ENCODE measurements at places on chromosomes 12 and 14.

GRCh38 chr14:74516451-74517160, 23.0 kb downstream of the ISCA2 start:
- no peak for DNase-seq

DNA sequence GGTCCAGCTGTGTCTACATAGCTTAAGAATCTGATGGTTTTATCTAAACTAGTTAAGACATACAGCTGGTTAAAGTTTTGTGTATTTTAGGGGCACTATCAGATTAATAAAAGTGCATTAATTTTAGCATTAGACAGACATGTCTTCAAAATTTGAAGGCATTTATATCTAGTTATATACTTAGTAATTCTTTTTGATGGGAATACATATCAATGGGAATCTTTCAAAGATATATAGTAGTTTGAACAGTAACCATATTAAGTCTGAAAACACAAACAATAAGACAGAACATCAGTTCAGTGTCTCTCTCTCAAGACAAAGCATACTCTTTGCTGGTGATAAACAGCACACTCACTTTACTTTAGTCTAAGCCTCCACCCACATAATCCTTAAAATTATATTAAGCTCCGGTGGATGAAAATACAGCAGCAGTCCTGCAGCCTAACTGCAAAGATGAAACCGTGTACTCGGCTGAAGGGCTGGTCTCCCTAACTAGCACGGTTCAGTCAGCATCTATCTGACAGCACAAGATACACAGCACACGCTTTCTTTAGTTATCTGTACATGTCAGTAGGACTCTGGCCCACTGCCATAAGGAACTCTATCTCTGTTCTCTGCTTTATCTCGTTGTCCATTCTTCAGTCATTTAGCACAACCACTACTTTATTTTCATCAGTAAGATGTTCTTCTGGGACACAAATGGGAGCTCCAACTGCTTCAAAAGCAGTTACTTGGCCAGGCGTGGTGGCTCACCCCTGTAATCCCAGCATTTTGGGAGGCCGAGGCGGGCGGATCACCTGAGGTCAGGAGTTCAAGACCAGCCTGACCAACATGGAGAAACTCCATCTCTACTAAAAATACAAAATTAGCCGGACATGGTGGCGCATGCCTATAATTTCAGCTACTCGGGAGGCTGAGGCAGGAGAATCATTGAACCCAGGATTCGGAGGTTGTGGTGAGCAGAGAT, 80.5 kb downstream of the MED13L start:
- no peak for DNase-seq

- no peak for DNase-seq
Observed at GRCh38 chr14:36365766-36366165, 45.3 kb upstream of the MBIP start.

DNA sequence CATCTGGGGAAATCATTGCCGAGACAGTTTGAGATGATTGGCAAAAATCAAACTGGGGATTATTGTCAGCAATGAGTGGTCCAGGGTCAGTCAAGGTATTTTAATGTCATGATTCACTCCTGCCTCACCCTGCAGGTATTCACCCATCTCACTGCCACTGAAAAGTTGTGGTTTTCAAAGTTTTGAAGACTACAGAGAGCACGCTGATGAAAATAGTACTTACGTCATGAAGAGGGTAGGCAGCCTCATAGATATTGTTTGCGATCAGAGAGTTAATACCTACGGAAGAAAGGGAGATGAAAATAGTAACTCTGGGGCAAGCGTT, 138.0 kb downstream of the ANO2 start:
- no peak for DNase-seq

GRCh38 chr12:120925740-120926563, 21.8 kb upstream of the SPPL3 start:
- no peak for DNase-seq

- no peak for DNase-seq
Observed at GRCh38 chr12:104547235-104547634, 90.5 kb downstream of the CHST11 start.

GRCh38 chr12:74626397-74626796, 88.8 kb downstream of the ATXN7L3B start:
- no peak for DNase-seq

- no peak for DNase-seq
Observed at GRCh38 chr12:115013236-115013981, 329.4 kb upstream of the TBX3 start.

GRCh38 chr12:124411953-124412645, 117.2 kb downstream of the RFLNA start:
- no peak for DNase-seq

DNA sequence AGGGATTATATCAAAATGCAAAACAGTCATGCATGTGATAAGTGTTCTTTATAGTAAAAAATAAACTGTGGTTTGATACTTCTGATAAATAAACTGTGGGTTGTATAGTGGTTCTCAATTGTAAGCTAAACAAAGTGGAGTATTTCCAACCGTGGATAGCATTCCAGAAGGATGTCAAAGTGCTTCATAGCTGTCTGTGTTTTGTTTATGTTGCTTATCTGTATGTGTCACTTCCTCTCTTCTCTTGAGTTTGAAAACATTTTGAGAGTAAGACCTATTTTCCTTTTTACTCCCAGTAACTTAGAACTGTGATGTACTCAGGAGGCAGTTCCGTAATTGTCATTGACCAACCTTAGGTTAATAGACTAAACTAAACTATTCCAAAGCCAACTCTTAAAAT, 415.8 kb downstream of the TMTC2 start:
- DNase-seq, result no peak

DNA sequence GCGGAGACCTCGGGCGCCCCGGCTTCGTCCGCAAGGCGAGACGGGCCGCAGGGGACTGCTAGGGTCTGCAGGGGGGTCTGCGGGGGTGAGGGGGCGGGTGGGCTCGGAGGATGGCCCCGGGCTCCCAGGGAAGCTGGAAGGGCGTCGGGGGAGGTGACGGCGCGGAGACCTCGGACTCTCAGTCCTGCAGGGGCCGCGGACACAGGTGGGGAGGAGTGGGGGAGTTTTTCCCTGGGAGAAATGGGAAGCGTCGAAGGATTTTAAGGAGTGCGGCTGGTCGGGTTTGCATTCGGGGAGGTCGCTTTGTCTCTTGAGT, 25.9 kb downstream of the ZBTB42 start:
- DNase-seq, result no peak

- DNase-seq, result no peak
Observed at GRCh38 chr12:94725375-94726168, 75.2 kb upstream of the TMCC3 start.

DNA sequence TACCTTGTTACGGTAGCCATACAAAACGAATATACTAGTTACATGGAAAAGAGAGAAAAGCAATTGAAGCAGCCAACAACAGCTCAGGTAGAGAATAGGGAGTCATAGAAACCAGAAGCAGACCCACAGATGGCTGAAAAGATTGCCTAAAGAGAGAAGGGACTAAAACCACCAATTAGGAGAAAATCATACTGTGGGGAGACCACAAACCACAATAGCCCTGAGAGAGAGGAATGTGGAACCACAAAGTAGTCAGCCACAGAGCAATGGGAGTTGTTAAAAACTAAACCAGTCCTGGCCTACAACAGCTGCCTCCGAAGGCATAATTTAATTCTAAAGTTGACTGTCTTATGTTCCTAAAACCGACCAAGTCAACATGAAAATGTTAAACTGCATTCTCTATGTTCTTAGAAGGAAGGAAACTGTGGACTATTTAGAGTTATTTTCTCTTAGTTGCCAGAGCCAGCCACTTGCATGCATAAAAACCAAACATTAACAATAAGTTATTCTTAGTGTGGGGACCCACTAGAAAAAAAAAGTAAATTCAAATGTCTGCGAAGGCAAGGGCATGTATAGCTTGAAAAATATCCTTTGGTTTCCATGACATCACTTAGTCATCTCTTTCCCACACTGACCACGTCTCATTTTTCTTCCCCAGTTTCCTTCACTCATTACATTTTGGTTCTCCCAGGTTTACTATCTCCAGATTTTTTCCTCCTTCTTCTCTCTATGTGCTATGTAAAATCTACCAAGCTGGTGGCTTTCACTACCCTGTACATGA, 398.1 kb downstream of the NOVA1 start:
- DNase-seq, result no peak

- DNase-seq, result no peak
Observed at GRCh38 chr14:100903134-100903468, 421 bp downstream of the RTL1 start.

GRCh38 chr14:99633141-99633540, 11.8 kb upstream of the HHIPL1 start:
- no peak for DNase-seq

DNA sequence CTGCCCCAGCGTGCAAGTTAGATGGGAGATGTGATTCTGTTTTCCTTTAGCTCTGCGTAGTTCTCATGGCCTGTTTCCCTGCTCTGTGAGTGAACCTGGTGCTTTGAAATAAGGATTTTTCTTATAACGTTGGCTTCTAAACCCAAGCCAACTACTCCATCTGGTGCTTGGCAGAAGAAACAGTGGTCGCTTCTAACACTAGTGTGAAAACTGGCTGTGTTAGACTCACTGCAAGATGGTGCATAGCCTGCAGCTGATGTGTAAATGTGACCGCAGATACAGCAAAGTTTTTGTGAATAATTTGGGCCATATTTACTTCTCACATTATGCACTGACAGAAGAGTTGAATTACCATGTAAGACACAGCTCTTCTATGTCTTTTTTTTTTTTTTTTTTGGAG, 12.2 kb downstream of the GTF2H3 start:
- DNase-seq, result no peak

DNA sequence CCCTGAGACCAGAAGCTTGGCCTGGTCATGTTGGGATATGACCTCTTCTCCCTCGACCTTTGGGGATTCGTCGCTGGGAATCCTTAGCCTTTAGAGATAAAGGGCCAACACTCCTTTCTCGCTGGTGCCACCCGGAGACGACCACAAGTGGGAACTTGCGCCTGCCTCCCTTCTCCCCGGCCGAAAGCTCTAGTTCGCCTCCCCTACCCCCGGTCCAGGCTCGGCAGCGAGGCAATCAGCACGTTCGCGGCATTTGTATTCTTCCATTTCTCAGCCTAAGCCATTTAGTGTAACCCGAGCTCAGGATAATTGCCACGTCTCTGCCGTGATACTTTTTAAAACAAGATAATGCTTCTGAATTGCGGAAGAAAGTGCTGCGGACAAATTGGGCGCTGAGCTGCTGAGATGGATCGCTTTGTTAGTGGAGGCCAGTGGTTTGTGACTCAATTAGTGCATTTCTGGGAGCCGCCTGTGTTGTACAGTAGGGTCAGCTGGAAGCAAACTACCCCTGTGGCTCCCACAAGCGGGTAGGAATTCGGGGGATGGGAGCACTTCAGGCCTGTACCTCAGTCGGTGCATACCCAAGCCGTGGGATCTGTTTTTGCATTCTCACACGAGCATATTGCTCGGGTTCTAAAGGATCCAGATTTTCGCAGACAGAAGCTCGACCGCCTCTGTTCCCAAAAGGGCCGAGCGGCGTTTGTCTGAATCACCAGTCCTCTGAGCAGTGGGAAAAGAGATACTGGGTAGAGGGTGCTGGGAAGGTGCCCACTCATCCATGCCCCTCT, 6.8 kb upstream of the SIX1 start:
- peak; percentile 61 for DNase-seq

- no peak for DNase-seq
Observed at GRCh38 chr14:97594306-97594705, 797.1 kb downstream of the VRK1 start.

- DNase-seq, result no peak
Observed at GRCh38 chr12:120216742-120217605, 16.1 kb upstream of the RPLP0 start.

DNA sequence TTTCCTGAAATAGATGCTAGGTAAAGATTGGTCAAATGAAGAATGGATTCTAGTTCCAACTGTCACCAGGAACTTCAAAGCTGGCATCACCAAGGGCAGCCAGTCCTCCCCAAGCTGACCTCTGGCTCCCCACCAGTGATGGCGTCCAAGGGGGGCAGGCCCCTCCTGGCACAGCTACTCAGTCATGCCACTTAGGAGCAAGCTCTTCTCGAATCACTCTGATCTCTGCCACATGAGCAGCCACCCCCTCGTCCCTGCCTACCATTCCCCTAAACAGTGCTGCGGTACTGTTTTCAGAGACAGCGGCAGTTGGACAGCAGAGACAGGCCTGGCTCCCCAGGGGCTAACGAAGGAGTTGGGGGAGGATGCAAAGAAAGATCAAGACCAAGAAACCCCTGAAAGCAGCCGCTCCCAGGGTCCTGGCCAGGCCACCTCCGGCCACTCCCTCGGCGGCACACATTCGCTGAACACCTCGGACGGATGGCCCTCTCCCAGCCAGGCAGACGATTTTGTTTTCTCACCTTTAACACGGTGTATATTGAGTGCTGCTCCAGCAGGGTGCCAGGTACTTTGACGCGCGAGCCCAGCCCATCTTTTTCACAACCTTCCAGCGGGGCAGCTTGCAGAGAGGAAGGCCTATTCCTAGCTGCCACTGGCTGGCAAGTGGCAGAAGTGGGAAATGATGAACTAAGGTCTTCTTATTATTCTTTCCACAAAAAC, 47.4 kb downstream of the ARL6IP4 start:
- DNase-seq, result no peak

GRCh38 chr14:59200195-59200594, 11.7 kb downstream of the DAAM1 start:
- no peak for DNase-seq

DNA sequence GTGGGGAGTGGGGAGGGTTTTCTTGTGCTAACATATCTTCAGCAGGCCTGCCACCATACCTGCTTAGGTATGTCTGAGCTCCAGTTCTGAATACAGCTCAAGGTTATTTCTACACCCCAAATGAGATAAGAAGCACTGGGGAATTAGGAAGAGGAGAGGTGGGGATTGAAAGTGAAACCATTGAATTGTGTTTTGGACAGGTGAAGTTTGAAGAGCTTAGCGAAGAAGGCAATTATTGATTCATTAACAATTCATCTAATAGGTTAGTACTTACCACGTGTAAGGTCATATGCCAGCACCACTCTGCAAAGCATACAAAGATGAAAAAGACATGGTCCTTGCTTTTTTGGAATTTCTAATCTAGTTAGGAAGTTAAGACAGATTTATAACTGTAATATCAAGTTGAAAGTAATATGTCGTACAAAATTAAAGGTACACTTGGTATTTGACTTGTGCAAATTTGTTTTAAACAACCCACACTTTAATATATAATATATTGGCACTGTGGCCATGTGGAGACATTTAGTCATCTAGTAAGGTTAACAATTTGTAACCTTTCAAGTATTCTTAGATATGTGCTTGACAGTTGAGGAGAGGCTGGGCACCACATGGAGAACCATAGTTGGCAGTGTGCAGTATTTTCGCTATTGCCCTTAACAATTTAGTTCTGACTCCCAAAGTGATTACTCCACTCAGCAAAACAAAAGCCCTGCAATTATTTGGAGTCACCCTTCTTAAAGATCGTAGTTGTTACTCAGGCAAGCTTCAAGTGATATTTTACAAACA, 3.6 kb downstream of the SMCO3 start:
- no peak for DNase-seq

Measured in activated CD4-positive, alpha-beta T cell treated with anti-CD3 and anti-CD28 coated beads, Interleukin-2, amount 10 ng/mL, durations not matched to agents 24 days and 14 days (primary cell).